ENCODE measurements at places on chromosomes 2 and 18.

DNA sequence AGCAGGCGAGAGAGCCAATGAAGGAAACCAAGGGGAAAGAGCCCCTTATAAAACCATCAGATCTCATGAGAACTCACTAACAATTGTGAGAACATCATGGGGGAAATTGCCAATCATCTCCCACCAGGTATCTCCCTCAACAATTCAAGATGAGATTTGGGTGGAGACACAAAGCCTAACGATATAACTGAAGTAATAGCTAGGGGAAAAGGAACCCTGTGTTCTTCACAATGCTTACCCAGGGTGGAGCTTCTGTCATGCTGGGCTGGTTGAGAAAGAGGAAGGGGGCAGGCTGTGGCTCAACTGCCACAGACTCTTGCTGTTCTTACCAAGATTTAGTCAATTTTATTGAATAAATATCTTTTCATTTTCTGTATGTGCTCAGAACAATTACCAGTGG is 392.1 kb upstream of the HS6ST1 start:
- no peak for DNase-seq

GRCh38 chr18:74784752-74785151 is 187.1 kb downstream of the ZNF407 start:
- DNase-seq = no peak

DNA sequence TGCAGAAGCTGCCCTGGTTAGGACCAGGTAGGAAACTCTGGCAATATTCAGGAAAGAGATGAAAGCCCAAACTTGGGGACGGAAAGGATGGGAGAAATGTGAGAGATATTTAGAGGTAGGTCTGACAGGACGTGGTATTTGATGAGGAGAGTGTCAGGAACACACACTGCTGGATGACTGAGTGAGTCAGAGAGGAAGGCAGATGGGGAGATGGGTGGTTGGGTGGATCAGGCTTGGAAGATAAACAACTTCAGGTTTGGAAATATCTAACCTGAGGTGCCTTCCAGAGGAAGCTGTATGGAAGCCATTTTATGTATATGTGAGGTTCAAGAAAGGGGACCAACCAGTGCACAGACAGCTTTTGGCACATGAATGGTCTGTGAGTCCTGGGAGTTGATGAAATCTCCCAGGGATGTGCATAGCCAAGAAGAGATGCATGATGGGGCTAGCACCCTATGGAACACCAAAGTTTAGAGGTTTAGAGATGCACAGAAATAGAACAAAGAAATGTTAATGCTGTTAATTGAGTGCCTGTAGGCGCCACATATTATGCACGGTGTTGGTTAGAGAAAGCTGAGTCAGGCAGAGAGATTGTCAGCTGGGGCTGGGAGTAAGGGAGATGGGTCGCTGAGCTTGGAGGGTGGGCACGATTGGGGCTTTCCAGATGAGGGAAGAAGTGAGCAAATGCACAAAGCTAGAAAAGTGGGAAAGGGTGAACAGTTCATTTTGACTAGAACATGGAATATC is 101.0 kb downstream of the VIT start:
- DNase-seq = no peak

DNA sequence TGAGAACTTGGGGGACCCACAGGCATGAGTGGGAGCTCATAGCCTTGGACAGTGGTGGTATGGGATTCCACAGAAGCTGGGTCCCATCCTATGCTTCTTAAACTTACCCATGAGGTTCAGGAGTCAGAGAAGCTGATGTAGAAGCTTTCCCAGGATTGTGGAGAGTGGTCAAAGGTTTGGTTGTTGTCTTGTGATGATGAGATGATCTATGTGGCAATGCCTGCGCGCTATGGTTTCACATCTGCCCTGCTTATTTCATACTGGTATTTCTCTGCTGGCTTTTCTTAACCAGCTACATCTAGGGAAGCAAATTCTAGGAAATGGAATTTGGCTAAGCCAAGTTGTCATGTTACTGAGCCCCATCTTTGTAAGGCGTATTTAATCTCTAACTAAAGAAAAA is 168.6 kb downstream of the ZNF407 start:
- DNase-seq = no peak

DNA sequence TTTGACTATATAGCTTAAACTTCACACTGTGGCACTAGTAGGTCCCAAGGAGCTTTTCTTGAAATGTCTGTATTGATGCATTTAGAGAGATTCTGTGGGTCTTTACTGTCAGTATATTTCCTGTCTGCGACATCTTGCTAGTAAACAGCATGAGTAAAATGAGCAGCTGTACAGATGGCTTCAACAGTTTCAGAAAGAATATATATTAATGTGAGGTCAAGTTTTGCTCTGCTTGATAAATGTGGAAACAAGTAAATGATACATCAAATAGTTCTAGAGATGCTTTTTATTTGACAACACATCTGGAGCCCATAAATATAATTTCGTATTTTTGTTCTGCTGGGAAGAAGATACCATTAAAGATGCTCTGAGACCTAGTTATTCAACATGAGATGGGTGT is 310.9 kb upstream of the COL3A1 start:
- no peak for DNase-seq

GRCh38 chr2:2843969-2844548 is 513.0 kb upstream of the MYT1L start:
- DNase-seq = no peak

DNA sequence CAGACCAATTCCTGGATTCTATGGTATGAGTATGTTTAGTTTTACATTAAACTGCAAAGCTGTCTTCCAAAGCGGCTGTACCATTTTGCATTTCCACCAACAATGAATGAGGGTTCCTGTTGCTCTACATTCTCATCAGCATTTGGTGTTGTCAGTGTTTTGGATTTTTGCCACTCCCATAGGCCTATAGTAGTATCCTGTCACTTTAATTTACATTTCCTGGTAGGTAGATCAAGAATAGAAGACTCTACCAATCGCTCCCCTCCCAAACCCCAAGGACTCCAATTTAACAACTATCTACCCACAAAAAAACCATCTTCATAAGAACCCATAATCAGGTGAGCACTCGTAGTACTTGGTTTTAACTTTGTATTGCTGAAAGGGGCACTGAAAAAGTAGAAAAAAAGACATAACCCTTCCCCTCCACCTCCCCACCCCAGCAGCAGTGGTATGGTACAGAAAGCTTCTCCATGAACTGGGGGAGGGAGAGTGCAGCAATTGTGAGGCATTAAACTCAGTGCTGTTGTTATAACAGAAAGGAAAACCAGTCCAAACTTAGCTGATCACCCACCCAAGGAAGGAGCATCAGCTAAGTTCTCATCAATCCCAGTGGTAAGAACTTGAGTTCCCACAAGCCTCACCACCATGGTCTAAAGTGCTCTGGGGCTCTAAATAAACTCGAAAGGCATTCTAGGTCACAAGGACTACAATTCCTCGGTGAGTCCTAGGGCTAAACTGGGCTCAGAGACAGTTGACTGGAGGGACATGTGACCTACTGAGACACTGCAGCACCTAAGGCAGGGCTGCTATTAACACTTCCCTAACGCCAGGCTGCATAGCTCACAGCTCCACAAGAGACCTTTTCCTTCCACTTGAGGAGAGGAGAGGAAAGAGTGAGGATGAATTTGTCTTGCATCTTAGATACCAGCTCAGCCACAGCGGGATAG is 35.5 kb upstream of the CYTIP start:
- DNase-seq = no peak

- no peak for DNase-seq
Observed at GRCh38 chr2:233047667-233048066, 12.5 kb upstream of the INPP5D start.

DNA sequence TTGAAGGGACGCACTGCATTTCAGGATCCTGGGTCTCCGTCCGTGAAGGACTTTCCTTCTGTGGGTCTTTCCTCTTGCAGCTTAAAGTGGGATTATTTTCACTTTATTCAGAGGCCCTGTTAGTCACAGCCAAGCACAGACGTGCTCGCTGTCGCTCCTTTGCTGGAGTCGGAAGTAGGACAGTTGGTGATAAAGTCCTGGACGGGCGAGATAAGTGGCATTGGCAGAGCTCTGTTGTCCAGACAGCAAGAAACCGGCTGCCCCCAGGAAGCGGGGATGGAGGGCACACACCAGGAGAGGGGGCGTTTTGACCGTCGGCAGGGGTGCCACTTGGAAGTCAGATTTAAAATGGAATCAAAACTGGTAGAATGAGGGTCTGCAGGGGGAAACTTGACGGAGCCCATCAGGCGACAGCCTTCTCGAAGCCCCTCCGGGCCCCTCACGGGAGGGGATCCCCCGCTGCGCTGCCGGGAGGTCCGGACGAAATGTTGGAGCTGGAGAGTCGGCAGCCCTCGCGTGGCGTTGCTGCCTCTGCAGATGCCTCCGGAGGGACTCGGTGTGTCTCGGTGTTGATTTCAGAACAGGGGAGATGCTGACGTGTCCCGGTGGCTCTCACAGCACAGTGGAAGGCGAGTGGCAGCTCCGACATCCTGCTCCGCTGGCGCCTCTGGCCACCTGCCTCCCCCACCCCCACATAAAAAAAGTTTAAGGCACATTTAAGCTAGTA is 124.2 kb downstream of the NFATC1 start:
- DNase-seq = no peak

- DNase-seq = no peak
Observed at GRCh38 chr18:56391931-56392590, 246.3 kb downstream of the TXNL1 start.

DNA sequence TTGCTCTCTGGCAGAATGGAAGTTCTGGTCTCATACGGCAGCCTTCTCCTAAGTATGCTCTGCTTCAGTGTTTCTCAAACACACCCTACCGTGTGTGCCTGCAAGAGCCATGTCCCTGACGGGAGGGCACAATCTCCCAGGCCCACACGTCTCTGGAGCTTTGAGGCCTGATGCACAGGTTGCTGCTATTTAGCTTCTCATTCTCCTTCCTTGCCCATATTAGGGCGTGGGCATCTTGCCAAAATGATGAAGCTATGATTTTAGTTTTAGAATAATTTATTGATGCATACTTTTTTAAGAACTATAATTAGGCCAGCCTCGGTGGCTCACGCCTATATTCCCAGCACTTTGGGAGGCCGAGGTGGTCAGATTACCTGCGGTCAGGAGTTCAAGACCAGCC is 107.9 kb downstream of the RNF144A start:
- DNase-seq = no peak

- DNase-seq = no peak
Observed at GRCh38 chr2:159375241-159375640, 88.7 kb upstream of the WDSUB1 start.

GRCh38 chr2:176285321-176285720 is 16.1 kb downstream of the MTX2 start:
- DNase-seq = no peak

DNA sequence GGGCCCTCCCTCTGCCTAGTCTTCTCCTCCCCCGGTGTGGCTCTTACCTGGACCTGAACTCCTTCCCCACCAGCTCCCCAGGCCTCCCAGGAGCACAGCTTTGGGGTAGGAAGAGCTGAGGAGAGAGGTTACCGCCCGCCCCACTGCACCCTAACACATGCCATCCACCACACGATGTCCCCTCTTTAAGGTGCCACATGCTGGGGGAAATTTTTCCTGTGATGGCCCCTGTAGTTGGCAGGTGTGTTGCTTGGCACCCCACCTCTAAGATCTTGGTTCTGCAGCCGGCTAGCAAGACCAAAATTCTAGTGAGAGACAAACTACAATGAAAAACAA is 6.9 kb upstream of the TEX261 start:
- DNase-seq = no peak

GRCh38 chr2:75465317-75465984 is 95.3 kb downstream of the EVA1A start:
- DNase-seq = no peak

DNA sequence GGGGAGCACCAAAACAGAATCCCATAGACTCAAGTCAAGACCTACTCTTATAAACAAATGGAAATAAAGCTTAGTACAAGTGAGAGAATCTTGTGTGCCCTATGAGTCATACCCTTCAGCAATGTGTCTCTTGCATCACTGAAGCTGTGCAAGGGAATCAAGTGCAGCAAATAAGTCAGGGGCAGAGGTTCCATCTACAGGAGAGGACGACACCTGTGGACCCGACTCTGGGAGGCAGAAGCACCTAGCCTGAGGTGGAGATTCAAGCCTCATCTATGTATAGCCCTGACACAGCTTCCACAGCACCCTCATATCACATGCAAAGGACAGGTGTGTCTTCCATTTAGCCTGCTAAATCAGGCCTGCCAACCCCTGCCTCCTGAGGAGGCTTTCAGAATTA is 298.2 kb downstream of the CNTNAP5 start:
- DNase-seq = no peak

GRCh38 chr2:9565436-9566153 is 10.0 kb upstream of the ADAM17 start:
- DNase-seq = no peak

GRCh38 chr2:151103551-151103950 is 158.1 kb downstream of the RBM43 start:
- no peak for DNase-seq

GRCh38 chr2:53575721-53576124 is 191.9 kb upstream of the CHAC2 start:
- no peak for DNase-seq

DNA sequence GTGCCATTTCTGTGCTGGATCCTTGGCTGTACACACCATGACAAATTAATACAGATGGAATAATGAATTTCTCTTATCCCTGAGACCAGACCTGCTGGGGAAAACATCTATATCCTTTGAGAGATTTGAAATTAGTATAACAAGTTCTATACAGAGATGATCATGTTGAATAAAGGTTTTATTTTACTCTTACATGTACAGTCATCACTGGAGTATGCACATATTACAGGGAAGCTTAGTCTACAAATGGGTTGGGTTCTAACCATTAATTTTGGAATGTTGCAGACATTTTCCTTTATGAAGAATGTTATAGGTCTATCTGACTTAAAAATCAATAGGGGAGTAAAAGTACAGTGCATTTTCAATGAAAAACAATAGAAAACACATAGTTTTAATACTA is 29.9 kb upstream of the MMADHC start:
- no peak for DNase-seq

DNA sequence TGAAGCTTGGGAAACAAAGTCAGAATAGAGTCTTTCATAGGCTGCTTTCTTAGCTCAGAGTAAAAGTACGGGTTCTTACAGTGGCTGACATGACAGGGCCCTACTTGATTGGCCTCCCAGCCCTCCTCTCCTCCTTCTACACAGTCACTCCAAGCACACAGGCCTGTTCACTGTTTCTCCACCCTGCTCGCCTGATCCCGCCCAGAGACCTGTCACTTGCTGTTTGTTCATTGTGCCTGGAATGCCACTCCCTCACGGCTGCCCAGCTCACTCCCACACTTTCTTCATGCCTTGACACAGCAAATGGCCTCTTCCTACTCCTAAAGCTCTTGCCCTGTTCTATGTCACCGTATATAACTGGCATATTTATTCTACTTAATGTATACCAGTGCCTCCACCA is 104.8 kb downstream of the MAP4K4 start:
- DNase-seq = no peak

- DNase-seq = no peak
Observed at GRCh38 chr18:50847192-50847591, 27.4 kb upstream of the MRO start.

- DNase-seq = no peak
Observed at GRCh38 chr2:217774232-217774631, 228.6 kb downstream of the TNS1 start.

GRCh38 chr18:36813824-36814223 is 15.0 kb downstream of the TPGS2 start:
- no peak for DNase-seq
